ENCODE measurements at places on chromosomes 1 and 21.
A peak's percentile ranks its signal among the peaks of the same experiment; 100 is the strongest.

GRCh38 chr1:52053862-52054261 lies 1.1 kb downstream of the TXNDC12 start:
- DNase-seq = no peak

DNA sequence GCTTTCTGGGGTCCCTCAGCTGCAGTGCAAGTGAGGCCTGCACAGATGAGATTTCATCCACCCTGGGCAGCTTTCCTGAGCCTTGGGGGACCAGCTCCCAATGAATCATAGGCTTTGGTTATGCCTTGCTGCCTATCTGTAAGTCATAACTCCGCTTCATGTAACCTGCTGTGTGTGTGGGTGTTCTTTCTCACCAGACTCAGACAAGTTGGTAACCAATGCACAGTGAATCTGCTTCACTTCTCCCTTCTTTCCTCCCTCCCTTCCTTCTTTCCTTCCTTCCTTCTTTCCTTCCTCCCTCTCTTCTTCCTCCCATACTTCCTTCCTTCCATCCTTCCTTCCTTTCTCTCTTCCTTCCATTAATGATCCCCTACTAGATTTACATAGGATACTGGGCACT lies 34.4 kb upstream of the PSMB2 start:
- no peak for DNase-seq

DNA sequence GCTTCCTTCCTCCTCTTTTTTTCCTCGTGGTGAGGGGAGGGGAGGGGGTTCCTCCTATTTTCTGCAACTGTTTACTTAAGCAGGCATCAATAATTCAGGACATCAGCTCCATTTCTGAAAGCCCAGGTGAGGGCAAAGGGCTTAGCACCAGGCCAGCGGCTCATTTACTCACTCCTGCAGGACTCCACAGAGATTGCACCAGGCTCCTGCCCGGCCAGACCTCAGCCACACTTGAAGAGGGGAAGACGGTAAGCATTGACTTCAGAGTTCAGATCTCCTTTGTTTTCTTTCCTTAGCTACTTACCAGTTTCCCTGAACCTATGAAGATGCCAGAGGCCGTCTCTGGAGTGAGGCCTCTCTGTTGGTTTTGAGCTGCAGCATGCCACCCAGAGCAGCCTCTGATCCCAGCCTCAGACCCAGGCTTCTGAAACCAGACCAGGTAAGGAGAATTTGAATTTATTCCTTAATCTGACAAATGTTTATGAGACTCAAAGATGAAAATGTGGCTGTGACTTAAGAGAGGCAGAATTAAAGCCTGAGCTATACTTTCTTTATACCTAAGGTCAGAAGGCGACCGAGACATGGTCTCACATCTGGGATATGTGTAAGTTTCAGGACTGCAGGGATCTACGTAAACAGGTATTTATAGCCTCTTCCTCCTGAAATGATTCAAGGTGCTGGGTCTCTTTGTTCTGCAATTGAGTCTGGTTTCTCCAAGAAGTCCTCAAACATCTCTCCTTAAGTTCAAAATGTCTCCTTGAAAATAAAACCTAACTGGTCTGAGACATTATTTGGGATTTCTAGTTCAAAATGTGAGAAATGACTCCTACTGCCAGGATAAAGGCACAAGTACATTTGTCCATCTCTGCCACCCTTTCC lies 272.5 kb upstream of the RUNX1 start:
- DNase-seq = no peak

DNA sequence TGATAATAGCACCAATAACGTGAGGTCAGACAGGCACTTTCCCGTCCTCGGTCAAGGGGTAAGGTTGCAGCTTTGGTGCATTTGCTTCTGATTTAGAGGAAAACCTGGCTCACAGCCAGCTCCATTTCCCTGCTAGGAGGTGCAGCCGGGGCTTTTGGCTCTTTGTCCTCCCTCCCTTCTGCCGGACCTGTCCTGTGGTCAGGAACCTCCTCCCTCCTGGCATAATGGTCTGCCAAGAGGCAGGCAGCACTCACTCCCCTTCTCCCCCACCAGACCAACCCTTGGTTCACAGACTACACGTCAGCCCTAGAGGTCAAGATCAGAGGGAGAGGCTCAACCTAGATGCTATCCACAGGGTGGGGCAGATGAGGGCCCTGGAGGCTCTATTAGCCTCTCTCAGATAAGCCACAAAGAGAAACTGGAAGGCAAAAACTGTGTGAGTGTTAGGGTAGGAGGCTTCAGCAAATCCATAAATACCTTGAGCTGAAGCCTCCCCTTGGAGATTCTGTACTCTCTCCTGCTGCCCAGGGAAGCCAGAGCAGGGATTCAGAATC lies 64.8 kb downstream of the PLXNA2 start:
- DNase-seq = no peak

DNA sequence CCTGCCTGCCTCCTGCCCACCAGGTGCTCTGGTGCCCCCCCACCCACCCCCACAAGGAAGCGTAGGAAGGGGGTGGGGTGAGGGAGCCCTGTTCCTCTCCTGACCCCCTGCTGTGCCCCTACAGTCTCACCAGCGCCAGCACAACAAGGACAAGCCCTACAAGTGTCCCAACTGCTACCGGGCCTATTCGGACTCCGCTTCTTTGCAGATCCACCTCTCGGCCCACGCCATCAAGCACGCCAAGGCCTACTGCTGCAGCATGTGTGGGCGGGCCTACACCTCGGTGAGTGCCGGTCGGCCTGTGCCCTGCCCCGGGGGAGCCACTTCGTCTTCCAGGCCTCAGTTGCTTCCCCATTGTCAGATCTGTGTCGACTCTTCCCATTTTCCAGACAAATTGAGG lies 25.9 kb downstream of the A3GALT2 start:
- DNase-seq = no peak

DNA sequence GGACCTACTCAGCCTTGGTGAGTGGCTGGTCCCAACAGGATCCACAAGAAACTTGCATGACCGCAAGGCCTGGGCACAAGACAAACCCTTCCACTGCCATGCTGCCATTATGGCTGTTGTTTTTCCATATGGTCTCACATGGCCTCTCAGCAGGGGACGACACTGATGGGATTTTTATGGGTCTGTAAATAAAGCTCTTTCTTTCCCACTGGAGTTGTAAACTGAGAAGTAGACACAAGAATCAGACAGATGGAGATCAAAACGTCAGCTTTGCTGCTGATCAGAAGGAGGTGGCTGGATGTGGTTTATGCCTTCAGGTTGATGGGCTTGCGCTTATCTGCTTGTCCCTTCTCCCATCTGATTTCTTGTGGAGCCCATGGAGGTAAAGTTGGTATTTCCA lies 138.1 kb upstream of the KCNJ6 start:
- DNase-seq = no peak

- no peak for DNase-seq
Measured at GRCh38 chr1:27555700-27556424, 48.1 kb downstream of the AHDC1 start.

DNA sequence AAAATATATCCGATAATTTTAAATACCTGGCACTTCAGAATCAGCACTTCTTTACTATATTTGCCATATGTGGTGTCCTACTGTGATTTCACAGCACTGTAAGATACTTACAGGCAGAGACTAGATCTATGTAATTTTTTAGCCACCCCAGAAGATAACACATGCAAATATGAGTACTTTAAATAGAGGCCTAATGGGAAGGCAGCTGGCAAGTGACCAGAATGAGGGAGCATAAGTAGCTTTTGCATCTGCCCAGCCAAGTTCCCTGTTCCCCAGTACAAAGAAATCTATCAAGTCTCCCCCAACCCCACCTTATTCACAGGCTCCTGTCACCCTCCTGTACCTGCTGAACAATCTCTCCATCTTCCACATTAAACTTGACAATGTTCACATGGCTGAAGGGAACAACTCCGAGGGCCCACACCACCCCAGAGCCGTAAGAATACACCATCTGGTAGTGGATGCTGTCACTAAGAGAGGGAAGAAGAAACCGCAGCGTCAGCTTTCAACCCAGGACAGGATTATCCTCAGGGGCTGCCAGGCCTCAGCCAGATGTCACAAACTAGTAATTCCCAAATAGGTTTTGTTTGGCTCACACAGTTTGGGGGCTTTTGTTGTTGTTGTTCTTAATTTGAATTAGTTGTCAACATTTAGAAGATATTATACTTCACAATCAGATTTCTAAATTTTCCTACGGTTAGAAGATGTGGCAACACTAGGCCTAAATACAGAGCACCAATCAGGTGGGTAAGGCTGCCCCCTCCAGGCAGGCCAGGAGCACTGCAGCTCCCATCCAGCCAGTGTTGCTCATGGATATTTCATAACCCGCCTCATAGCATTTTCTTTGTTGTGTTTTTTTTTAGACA lies 10.4 kb downstream of the EMC1 start:
- DNase-seq = peak; percentile 64

Data from stimulated activated CD4-positive, alpha-beta T cell treated with anti-CD3 and anti-CD28 coated beads, Interleukin-4, amount 100 ng/mL, for 4 hours (primary cell).